Myocyte (in vitro differentiated cells): ENCODE measurements at places on chromosomes 16 and 17. TPM values are rescaled to one million over a fixed set of nuclear protein-coding genes. Genes with fewer than 3 reads are reported as not detected.

DNA sequence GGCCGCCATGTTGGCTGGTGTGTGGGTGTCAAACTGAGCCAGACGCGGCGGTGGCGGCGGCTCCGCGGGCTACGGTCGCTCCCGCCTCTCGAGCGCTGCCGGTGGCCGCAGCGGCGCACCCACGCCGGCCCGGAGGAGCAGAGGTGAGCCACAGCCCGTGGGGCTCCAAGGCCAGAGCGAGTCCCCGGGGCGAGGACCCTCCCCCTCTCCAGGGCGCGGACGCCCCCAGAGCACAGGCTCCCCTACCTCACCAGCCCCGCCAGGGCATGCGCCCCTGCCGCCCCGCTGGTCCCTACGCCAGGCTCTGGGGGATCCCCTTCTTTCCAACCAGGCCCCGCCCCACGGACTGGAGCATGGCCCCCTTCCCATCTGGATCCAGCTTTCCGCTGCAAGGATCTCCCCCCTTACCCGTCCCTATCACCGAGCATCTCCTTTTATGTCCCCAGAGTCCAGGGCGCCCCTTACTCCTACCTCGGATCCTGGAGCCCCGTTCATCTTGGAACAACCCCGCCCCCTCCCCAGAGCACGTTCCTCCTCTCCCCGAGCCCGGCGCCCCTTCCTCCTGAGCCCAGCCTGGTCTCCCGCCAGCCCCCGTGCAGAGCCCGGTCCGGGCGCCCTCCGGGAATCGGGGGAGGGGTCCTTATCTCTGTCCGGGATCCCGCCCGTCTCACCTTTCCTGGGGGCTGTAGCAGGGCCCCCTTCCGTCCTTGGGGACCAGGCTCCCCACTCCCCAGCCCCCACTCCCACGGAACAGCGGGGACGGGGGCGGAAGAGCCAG, 412 bp downstream of the EPN2 start:
- DNase-seq = no peak

Gene USP43
- not detected in 2 replicates for total RNA-seq

Gene APOBR
- total RNA-seq = not detected in 2 replicates

DNA sequence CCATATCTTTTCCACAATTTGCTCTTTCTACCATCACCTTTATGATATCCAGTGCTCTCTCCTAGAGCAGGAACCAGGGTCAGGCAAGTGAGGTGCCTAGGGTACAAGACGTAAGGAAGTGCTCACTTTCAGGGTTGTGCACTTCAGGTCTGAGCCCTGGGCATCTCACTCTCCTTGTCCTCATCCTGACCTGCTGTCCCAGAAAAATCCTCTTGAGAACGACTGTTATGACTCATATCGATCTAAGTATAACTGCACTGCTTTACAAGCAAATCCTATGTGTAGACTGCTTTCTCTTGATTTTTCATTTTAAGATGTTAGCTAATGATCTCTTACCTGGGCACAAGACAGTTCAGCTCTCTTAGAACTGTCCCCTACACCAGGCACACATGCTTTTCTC, 100.1 kb downstream of the TMEM100 start:
- no peak for DNase-seq

GRCh38 chr17:77214328-77214727, 73.6 kb downstream of the SEC14L1 start:
- DNase-seq = no peak

Gene RNU2-1
- total RNA-seq = not detected in 2 replicates

DNA sequence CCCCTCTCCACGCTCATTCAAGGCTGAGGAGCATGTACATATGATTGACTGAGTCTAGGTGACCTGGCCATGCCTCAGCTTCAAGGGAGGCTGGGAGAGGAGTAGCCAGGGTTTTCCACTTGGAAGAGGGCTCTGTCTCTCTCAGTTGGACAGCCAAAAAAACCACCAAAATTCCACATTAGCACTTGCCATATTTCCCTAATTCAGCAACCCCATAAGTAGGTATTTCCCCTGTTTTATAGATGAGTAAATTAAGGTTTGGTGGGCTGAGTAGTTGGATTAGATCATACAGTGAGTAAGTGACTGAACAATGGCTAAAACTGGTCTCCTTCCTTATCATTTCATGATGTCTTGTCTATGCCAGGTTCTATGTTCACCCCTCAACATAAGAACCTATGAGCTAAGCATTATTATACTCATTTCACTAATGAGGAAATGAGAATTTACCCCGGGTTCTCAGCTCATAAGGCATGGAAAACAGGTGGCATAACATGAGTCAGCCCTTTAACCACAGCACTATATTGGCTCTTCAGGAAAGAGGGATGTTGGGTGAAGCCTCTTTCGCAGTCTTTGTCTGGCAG, 68.0 kb upstream of the GAS7 start:
- DNase-seq = no peak

GRCh38 chr16:75035410-75035968, 36.7 kb downstream of the ZNRF1 start:
- no peak for DNase-seq

Gene CCL8
- total RNA-seq = not detected in 2 replicates

DNA sequence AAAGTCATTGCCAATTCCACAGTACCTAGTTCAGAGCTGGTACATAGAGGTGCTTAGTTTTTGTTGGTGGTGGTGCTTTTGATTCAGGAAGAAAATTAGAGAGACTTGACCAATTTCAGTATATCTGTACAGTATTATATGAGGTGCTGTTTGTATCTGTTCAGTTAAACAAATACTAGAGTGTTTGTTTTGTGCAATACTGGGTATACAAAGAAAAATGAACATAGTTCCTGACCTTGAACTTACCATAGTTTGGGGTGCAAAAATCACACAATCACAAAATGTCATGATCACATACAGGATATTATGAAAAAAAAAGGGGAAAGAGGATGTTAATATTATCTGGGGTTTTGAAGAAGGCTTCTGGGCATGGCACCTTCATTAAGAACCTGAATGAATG, 39.8 kb upstream of the GOT2 start:
- no peak for DNase-seq

DNA sequence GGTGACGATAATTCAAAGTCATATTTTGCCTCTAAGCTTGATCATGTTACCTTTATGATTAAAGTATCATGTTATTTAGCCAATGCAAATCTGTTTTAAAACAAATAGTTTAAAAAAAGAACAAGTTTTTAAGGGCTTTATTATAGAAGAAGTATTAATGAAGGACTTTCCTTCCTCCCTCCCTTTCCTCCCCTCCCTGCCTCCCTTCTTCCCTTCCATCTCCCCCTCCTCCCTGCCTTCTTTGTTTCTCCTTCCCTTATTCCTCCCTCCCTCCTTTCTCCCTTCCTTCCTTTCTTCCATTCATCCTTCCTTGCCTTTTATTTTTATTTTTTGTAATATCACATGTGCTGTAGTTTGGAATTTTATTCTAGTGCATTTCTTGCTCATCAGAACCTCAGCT, 26.4 kb downstream of the NQO1 start:
- DNase-seq = no peak

- DNase-seq = no peak
Measured at GRCh38 chr17:32570081-32570396, 83.2 kb downstream of the CDK5R1 start.

DNA sequence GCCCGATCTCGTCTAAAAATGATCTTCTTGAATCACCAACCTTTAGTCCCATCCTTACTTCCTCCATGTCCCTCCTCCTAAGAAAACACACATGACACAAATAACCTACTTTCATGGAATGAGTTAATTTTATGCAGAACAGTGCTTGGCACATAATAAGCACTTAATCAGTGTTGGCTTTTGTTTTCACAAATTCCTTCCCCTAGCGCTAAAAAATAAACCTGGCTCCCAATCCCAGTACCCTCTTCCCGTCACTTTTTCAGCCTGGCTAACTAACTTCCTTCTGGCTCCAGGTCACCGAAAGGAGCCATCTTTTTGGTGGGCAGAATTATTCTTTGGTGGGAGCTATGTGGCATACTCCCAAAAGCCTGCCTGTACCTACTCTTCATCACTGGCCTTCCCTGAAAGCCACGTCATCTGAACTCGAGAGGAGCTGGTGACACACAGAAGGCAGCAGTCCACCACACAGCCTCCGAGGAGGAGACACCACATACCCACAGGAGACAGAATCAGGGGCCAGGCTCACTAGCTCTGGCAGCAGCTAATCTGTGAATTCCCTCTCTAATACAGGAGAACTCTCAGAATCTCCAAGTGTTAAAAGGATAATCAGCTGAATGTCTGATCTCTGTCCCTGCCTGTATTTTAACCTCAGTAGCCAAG, 114.5 kb downstream of the SMG6 start:
- no peak for DNase-seq

Gene MRC2
- 143 and 161 TPM in 2 replicates for total RNA-seq

Gene PTGES3L
- total RNA-seq = 28.8 and 29.1 TPM in 2 replicates

Gene CD300E
- not detected in 2 replicates for total RNA-seq

DNA sequence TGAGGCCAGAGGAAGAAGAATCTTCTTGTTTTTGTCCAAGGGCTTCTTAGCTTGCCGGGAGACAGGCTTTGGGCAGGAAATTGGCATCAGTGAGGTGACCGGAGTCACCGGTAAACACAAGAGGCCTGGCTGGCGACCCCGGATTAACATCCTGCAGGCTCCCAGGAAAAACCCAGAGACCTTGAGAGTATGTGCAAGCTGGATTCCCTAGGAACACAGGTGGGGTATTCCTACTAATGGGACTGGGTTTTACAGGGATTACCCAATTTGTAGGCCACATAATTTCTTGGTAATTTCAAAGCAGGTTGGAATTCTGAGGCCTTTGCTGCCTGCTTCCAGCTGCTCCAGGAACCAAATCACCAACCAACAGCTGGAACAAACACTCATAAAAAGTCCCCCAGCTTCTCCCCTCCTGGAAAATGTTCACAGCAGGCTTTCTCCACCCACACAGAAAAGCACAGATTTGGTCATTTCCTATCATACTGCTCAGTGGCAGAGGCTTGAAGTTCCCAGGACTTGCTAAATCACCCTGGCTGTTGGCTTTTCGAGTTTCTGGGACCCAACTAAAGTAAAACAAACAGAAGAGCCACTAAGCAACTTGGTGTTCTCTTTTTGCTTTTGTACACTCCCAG, 258.8 kb downstream of the IRF8 start:
- no peak for DNase-seq
